ENCODE measurements at places on chromosomes 3 and 15.
A peak's percentile ranks its signal among the peaks of the same experiment; 100 is the strongest.

GRCh38 chr3:6697722-6698121 is 163.2 kb upstream of the GRM7 start:
- H3K4me3 ChIP-seq = no peak overlapping the region
- no peaks in the 10 kb centered on the region for H3K27me3 ChIP-seq

DNA sequence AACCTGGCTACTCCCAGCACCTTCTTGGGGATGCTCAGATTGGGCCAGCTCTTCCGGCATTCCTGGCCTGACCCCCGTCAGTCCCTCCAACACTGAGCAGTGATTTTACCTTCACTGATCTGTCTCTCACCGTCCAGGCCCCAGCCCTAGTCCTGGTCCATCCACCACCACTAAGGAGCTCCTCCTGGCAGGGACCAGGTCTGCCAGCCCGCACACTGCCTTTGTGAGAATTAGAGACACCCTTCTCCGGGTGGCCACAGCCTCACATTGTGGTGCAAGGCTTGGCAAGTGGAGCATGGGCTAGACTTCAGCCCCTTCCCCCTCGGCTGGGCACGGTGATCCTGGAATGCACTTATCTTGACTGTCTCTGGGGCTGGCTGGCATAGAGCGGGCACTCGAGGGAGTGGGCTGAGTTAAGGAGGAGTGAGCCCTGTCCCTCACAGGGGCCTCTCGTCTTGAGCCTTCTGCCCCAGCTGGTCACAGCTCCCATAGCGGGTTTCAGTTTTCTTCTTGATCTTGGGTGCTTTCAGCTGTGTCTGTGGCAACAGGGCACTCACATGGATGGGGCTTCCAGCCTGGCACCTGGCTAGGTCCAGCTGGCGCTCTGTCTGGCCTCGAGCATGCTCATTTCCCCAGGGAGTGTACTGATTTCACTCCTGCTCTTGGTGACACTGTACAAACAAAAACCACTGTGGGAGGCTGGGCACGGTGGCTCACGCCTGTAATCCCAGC is 53.9 kb downstream of the LINGO1 start:
- H3K27me3 ChIP-seq = no peaks in the 10 kb centered on the region
- DNase-seq = peak; percentile 34
- no peak overlapping the region for H3K27ac ChIP-seq
- H3K4me3 ChIP-seq = no peak overlapping the region
- H3K36me3 ChIP-seq = no peaks in the 10 kb centered on the region

GRCh38 chr3:106643684-106644161 is 733.5 kb upstream of the CCDC54 start:
- H3K4me1 ChIP-seq = no peaks in the 10 kb centered on the region
- no peak overlapping the region for H3K4me3 ChIP-seq
- no peak for DNase-seq
- no peaks in the 10 kb centered on the region for H3K36me3 ChIP-seq

DNA sequence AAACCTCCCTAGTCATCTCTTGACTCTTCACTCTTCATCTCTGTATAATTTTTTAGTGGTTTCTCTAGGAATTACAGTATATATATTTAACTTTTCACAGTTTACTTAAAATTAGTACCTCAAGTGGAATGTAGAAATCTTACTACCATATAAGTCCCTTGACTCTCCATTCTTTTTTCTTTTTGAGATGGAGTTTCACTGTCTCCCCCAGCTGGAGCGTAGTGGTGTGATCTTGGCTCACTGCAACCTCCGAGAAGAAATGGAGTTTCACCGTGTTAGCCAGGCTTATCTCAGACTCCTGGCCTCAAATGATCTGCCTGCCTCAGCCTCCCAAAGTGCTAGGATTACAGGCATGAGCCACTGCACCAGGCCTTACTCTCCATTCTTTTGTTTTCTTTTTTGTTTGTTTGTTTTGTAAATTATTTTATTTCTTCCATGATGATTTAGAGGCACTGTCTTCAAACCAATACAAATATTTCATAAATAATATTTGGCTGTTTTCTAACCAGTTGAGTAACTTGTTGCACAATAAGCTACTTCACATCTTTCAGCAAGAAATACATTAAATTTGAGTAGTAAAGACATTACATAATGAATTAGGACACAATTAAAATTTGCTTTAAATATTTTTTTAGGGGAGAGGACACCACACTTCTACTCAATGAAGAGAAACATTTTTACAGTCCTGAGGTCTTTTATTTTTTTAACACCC is 144.8 kb downstream of the RBPMS2 start:
- H3K27ac ChIP-seq = no peak overlapping the region
- no peaks in the 10 kb centered on the region for H3K36me3 ChIP-seq
- DNase-seq = no peak

DNA sequence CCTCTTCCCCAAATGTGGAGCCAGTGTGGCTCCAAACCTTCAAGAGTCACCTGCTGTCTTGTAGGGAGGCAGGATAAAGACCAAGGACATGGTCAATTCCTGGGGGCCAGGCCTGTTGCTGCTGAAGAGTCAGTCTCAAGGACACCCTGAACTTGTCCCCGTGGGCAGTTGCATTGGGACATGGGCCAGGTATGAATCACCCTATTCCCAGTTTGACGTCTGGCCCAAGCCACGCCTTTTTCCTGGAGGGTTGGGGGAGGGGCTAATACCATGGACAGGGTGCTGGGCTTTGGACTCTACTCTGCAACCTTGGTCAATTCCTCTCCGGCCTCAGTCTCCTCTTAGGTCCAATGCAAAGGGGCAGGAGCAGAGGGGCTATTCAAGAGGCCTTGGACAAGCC is 10.4 kb downstream of the ATP2B2 start:
- no peaks in the 10 kb centered on the region for H3K36me3 ChIP-seq
- no peak overlapping the region for H3K4me3 ChIP-seq
- H3K4me1 ChIP-seq = no peaks in the 10 kb centered on the region
- DNase-seq = peak; percentile 39

DNA sequence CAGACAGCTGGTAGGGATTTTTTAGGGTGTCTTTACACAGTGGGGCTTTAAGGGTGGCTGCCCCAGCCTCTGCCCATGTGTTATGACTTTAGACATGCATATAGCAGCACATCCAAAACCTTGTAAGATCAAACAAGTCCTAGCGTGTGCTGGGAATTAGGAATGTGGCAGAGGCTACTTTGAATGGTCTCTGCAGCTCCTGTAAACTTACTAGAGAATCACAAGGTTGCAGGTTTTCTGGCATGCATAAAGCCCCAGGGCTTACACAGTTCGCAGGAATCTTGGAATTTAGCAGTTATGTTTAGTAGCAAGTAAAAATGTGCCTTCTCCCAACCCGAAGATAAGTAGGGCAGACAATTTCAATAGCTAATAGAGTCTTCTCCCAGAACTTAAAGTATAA is 46.9 kb upstream of the COL6A6 start:
- H3K27ac ChIP-seq = no peak overlapping the region
- no peaks in the 10 kb centered on the region for H3K27me3 ChIP-seq
- H3K4me3 ChIP-seq = no peak overlapping the region
- no peak for DNase-seq
- no peaks in the 10 kb centered on the region for H3K4me1 ChIP-seq
- H3K36me3 ChIP-seq = no peaks in the 10 kb centered on the region

DNA sequence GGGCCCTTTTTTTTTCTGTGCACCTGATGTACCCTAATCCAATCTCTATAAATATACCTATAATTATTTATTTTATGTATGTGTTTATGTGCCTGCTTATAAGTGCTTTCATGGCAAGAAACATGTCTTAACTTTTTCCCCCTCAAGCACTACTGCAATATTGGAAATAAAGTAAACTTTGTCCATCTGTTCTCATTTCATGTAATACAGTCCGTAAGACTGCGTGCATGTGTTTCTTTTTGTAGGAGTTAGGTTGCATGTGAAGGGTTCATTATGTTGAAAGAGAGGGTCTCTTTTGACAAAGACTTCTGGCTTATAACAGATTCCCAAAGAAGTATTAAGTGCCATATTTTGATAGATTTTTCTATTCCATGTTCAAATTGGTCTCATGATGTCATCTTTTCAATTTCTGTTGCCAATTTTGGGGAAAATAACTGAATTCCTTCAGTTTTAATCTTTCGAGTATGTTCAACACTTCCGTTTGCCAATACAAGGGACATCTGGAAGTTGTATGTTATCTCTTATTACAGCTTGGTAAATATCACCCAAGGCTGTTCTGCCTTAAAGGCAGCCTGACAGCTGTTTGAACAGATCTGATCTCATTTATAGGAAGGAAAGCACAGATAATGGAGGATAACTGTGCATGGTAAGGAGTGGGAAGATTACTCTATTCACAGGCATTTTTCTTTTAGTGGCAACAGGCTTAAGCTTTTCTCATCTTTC is 273.1 kb upstream of the SGO1 start:
- DNase-seq = no peak
- no peaks in the 10 kb centered on the region for H3K4me1 ChIP-seq
- no peaks in the 10 kb centered on the region for H3K36me3 ChIP-seq
- no peak overlapping the region for H3K27ac ChIP-seq
- H3K4me3 ChIP-seq = no peak overlapping the region

DNA sequence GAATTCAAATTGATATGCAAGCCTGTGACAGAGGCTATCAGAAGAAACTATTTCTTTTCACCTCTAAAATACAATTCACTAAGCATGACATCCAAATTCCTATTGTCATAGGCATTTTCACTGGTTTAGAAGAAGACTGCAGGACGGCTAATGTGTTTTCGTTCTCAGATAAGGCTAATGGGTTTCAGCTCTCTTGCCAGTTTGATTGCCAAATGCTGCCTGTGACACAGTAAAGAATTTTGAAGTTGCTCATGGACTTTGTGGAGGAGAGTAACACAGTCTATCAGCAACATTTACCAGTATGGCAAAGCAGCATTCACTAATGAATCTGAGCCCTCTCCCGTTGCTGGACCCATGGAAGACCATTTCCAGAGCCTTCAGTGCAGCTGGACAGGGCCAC is 948.1 kb downstream of the FHIT start:
- H3K4me3 ChIP-seq = no peak overlapping the region
- H3K27me3 ChIP-seq = no peaks in the 10 kb centered on the region
- no peak for DNase-seq
- H3K4me1 ChIP-seq = no peaks in the 10 kb centered on the region
- H3K36me3 ChIP-seq = no peaks in the 10 kb centered on the region

GRCh38 chr3:122959339-122959738 is 68.2 kb downstream of the SEMA5B start:
- H3K4me3 ChIP-seq = no peak overlapping the region
- H3K27me3 ChIP-seq = no peaks in the 10 kb centered on the region
- no peak for DNase-seq
- peaks cover 15% of the 10 kb centered on the region for H3K4me1 ChIP-seq
- no peak overlapping the region for H3K27ac ChIP-seq
- no peaks in the 10 kb centered on the region for H3K36me3 ChIP-seq

DNA sequence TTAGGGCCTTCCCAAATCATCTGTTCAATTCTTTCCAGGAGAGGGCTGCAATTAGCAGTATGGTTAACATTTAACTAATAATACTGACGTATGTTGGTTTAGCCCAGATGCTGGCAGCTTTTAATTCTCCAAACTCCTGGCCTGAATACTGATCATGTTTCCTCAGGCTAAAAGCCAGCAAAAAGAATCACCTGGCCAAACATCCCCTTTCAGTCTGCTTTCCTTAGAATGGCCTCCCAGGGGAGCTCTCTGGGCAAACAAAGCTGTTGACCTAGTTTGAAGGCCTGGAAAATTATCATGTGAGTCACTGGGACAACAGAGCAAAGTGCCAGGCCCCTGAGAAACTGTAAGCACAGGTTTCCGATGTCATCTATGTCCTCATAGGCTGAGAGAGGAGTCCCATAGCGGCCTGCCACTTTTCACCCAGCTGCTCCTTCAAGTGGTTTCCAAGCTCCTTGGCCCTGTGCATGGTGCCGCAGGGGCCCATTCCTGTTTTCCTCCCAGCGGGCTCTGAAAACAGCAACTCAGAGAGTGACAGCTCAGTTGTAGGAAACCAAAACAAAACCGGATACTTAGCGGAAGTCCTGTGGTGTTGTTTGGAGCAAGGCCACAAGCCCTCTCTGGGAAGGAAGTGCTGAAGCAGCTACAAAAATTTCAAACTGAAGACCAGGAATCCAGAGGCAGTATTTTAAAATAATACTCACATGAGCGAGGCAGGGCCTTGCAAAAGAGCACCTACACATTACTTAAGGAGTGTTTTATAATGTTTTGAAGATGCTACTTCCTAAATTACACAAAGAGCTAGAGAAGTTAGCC is 36.5 kb upstream of the RAB11A start:
- H3K27me3 ChIP-seq = no peaks in the 10 kb centered on the region
- H3K36me3 ChIP-seq = no peaks in the 10 kb centered on the region
- peak overlapping the region; percentile 87 for H3K27ac ChIP-seq
- H3K4me1 ChIP-seq = peaks cover 47% of the 10 kb centered on the region

GRCh38 chr3:99218468-99218867 is 317.0 kb upstream of the DCBLD2 start:
- no peak overlapping the region for H3K27ac ChIP-seq
- H3K36me3 ChIP-seq = no peaks in the 10 kb centered on the region
- H3K4me1 ChIP-seq = no peaks in the 10 kb centered on the region
- H3K27me3 ChIP-seq = no peaks in the 10 kb centered on the region
- no peak overlapping the region for H3K4me3 ChIP-seq

GRCh38 chr3:54519493-54519892 is 397.1 kb downstream of the CACNA2D3 start:
- no peak overlapping the region for H3K27ac ChIP-seq

DNA sequence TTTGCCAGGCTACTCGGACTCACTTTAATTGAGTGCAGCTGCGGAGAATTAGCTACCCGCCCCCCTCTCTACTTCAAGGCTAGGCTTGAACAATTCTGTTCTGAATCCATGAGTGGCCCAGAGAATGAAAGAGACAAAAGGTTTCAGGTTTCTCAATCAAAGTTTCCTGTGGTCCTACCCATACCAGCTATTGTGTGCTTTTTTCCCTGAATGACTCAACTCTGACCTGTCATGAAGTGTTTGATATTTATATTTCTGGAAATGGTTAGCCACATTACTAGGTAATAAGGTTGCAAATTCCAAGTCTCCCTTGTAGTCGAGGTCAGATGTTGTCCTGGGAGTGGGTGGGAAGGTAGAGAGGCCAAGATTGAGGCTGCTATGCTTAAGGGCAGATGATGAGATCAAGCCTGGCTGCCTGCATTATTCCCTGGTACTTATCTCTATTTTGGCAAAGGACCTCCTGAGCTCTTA is 392.7 kb upstream of the TBL1XR1 start:
- H3K4me1 ChIP-seq = peaks cover 5% of the 10 kb centered on the region
- no peaks in the 10 kb centered on the region for H3K36me3 ChIP-seq
- DNase-seq = no peak
- H3K4me3 ChIP-seq = no peak overlapping the region
- H3K27me3 ChIP-seq = no peaks in the 10 kb centered on the region
